ENCODE measurements at places on chromosomes 13 and 19.

GRCh38 chr19:11164296-11164695 lies 8.7 kb upstream of the SPC24 start:
- no peaks in the 10 kb centered on the region for H3K27me3 ChIP-seq
- H3K4me1 ChIP-seq: no peaks in the 10 kb centered on the region
- no peak overlapping the region for H3K27ac ChIP-seq
- no peak for DNase-seq

- no peak overlapping the region for H3K4me3 ChIP-seq
- DNase-seq: no peak
- H3K27me3 ChIP-seq: no peaks in the 10 kb centered on the region
- peaks cover 5% of the 10 kb centered on the region for H3K4me1 ChIP-seq
- H3K36me3 ChIP-seq: no peaks in the 10 kb centered on the region
- no peak overlapping the region for H3K27ac ChIP-seq
These were observed 42.8 kb upstream of the NPAS1 start for GRCh38 chr19:46976845-46977320.

GRCh38 chr13:92671821-92672220 lies 554.8 kb upstream of the GPC6 start:
- no peaks in the 10 kb centered on the region for H3K36me3 ChIP-seq
- H3K4me1 ChIP-seq: no peaks in the 10 kb centered on the region
- H3K4me3 ChIP-seq: no peak overlapping the region
- no peak overlapping the region for H3K27ac ChIP-seq
- no peaks in the 10 kb centered on the region for H3K27me3 ChIP-seq

DNA sequence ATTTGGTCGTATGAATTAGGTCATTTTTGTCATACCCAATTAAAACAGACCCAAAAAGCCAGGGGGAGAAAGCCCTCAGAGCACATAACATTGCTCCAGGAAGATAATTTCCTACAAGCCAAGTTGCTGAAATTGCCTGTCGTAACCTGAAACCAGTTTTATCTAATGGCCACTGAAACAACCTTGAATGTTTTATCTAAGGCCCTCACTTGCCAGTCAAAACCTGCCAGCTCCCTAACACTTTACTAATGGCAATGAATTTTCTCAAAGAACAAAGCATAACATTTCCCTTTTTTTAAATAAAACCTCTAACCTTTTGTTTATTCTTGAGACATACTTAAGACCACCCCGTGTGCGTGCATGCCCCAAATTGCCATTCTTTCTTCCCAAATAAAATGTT lies 496.2 kb upstream of the KLHL1 start:
- no peak overlapping the region for H3K27ac ChIP-seq
- H3K36me3 ChIP-seq: no peaks in the 10 kb centered on the region
- H3K4me1 ChIP-seq: no peaks in the 10 kb centered on the region
- no peaks in the 10 kb centered on the region for H3K27me3 ChIP-seq
- no peak overlapping the region for H3K4me3 ChIP-seq
- no peak for DNase-seq

- no peak for DNase-seq
- H3K27me3 ChIP-seq: no peaks in the 10 kb centered on the region
- no peak overlapping the region for H3K27ac ChIP-seq
- no peaks in the 10 kb centered on the region for H3K36me3 ChIP-seq
- no peak overlapping the region for H3K4me3 ChIP-seq
- no peaks in the 10 kb centered on the region for H3K4me1 ChIP-seq
These were observed 1673.6 kb upstream of the MIR17HG start for GRCh38 chr13:89673789-89674311.

GRCh38 chr13:38951525-38952313 lies 38.9 kb downstream of the STOML3 start:
- peak; percentile 21 for DNase-seq
- peaks cover 2% of the 10 kb centered on the region for H3K4me1 ChIP-seq

- H3K4me1 ChIP-seq: no peaks in the 10 kb centered on the region
- H3K27ac ChIP-seq: no peak overlapping the region
- DNase-seq: no peak
- H3K4me3 ChIP-seq: no peak overlapping the region
- no peaks in the 10 kb centered on the region for H3K36me3 ChIP-seq
These were observed 205.0 kb downstream of the NALCN start for GRCh38 chr13:101211261-101211660.

- no peak overlapping the region for H3K27ac ChIP-seq
- H3K4me1 ChIP-seq: no peaks in the 10 kb centered on the region
- no peak for DNase-seq
- no peaks in the 10 kb centered on the region for H3K27me3 ChIP-seq
- H3K4me3 ChIP-seq: no peak overlapping the region
These were observed 136.3 kb upstream of the UFM1 start for GRCh38 chr13:38213314-38213713.

DNA sequence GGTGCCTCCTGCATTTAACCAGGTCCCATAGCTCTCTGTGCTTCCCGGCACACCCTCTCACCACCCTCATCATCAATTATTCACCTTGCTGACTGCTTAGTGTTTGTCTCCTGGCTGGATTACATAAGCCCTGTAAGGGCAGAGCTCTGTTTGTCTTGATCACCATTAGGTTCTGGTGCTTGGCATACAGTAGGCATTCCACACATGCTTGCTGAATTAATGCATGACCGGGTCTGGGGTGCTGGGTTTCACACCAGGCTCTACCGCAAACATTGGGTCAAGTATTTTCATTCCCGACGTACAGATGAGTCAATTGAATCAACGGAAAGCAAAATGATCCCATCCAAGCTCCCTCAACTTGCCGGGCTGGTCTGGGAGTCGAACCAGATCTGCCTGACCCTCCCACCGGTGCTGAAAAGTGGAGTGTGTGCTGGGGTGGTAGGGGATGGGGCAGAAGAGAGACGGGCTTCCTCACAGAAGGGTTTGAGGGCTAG lies 28.5 kb downstream of the VAV1 start:
- H3K4me3 ChIP-seq: peak overlapping the region; percentile 69
- H3K27ac ChIP-seq: peak overlapping the region; percentile 89
- no peaks in the 10 kb centered on the region for H3K27me3 ChIP-seq

DNA sequence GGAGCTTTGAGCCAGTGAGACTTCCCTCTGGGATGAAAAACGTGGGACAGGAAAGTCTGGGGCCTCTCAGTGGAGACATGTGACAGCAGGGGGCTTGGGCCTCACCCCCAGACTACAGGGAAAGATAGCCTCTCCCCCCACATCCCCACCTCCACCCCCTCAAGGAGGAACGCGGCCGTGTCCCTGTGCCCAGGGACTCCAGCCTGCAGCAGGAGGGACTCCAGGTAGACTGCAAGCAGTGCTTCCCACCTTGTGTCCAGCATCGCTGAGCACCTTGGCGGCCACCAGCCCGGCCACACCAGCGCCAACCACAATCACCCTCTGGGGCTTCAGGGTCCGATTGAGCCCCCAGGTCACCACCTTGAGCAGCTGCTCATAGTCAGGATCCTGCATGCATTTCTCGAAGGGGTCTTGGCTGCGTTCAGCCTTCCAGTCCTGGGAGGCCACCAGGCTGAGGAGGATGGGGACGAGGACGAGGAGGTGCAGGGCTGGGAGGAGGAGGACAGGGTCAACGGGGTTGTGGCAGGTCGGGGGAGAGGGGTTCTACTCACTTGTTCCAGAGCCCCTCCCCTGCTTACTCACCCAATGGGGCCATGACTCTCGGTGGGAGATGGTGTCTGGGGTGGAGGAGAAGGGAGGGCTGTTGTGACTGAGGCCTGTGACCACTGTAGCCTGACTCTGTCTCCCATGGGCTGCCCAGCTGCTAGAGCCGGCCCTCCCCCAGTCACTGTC lies 955 bp downstream of the IL4I1 start:
- peaks cover 31% of the 10 kb centered on the region for H3K4me1 ChIP-seq
- peak overlapping the region; percentile 67 for H3K4me3 ChIP-seq
- peak overlapping the region; percentile 97 for H3K27ac ChIP-seq

DNA sequence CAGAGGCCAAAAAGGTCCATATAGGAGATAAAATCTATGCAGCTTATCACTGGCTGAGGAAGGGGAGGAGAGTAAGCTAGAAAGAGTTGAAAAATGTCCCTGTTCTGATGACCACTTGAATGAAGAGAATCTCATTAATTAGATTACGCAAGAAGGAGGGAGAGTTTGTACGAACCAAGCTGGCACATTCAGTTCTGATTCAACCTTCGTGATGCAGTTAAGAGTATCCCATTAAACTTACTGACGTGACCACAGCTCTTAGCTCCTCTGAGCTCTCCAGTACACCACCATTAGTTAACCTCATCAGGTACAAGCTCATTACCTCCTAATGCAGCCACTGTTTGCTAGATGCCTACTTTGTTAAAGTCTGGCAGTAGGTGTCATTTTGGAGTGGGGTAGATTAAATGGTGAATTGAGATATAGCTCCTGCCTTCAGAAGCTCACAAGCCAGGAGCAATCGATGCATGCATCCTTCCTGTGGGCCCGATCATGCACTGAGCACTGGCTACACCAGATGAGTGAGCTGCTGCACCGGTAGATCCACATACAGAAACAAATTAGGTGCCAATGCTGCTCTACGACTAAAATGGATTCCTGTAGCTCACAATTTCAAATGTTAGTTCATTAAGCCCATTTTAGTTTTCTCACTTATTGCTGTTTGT lies 458.3 kb downstream of the COG6 start:
- no peaks in the 10 kb centered on the region for H3K27me3 ChIP-seq
- no peak overlapping the region for H3K27ac ChIP-seq
- DNase-seq: no peak

GRCh38 chr19:11251650-11252314 lies 10.5 kb downstream of the DOCK6 start:
- H3K27ac ChIP-seq: no peak overlapping the region
- no peak overlapping the region for H3K4me3 ChIP-seq
- H3K27me3 ChIP-seq: no peaks in the 10 kb centered on the region
- H3K36me3 ChIP-seq: no peaks in the 10 kb centered on the region
- no peak for DNase-seq

DNA sequence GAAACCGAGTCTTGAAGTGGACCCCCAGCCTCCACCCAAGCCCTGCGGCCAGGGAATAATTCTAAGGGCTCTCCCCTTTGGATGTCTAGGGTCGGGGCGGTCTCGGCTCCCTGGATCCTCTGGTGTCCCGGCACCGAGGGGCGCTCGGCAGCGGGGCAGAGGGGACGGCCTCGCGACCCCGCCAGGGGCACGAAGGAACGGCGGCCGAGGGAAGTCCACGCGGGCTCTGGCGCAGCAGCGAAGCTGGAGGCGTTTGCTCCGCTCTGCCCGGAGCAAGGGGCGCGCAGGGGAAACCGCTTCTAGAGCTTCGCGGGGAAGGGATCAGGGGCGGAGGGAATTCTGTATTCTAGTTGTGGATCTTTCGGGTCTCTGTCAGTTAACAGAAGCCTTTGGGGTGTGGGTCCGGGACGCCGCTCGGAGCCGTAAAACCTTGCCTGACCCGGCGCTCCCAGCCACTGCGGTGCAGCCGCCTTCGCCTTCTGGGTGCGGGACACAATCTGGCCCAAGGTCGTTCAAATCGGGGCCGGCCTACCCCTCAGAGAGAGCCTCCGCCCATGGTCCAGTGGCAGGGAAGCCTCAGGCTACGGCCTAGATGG lies 118.2 kb downstream of the KCNRG start:
- DNase-seq: no peak
- no peak overlapping the region for H3K27ac ChIP-seq
- H3K36me3 ChIP-seq: no peaks in the 10 kb centered on the region
- H3K27me3 ChIP-seq: peaks cover 59% of the 10 kb centered on the region
- H3K4me1 ChIP-seq: peaks cover 39% of the 10 kb centered on the region

DNA sequence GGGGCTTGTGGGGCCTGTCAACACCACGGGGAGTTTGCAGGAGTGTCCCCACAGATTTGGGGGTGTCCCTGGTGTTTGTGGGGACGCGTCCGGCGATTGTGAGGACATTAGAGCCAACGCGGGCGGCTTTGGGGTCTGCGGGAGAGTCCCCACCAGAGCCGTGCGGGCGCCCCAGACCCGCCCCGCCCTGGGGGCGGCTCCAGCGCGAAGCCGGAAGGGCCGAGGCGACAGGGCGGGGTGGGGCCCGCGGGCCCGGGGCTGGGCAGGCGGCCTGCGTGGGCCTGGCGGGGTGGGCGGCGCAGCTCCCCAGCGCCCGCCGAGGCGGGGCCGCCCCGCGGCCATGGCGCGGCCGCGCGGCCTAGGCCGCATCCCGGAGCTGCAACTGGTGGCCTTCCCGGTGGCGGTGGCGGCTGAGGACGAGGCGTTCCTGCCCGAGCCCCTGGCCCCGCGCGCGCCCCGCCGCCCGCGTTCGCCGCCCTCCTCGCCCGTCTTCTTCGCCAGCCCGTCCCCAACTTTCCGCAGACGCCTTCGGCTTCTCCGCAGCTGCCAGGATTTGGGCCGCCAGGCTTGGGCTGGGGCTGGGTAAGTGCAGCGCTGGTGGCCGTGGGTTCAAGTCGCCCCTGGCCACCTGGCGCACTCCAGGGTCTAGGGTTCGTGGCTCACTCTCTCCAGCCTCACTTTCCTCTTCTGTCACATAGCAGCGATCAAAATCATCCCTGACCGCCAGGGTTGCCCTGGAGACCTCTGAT lies 10.3 kb downstream of the PDE4A start:
- DNase-seq: no peak
- peaks cover 50% of the 10 kb centered on the region for H3K27me3 ChIP-seq
- peaks cover 44% of the 10 kb centered on the region for H3K4me1 ChIP-seq
- H3K4me3 ChIP-seq: peak overlapping the region; percentile 72
- no peak overlapping the region for H3K27ac ChIP-seq

Data from activated naive CD4-positive, alpha-beta T cell treated with anti-CD3 and anti-CD28 coated beads for 36 hours (primary cell).